ENCODE measurements at places on chromosomes 7 and 10. TPM values are rescaled to one million over a fixed set of nuclear protein-coding genes. Genes with fewer than 3 reads are reported as not detected.

DNA sequence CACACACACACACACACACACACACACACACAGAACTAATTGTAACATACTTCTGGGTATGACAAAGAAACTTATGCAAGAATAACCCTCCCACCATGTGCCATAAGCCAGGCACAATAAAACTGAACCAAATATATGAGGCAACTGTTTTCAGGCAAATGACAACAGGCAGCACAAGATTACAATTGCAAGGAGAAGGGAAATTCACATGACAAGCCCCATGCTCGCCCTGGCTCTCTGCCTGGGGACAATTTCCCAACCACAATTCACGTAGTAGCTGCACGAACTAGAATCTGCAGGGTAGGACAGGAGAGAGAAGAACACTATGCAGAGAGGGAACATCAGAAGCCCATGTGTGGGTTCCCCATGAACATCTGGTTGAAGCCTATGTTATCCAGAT, 143.3 kb downstream of the CALN1 start:
- no peaks in the 10 kb centered on the region for H3K36me3 ChIP-seq
- H3K4me3 ChIP-seq: no peak overlapping the region
- DNase-seq: no peak
- no peak overlapping the region for H3K27ac ChIP-seq

GRCh38 chr10:19812976-19813375, 3.3 kb upstream of the PLXDC2 start:
- peaks cover 3% of the 10 kb centered on the region for H3K27me3 ChIP-seq
- H3K36me3 ChIP-seq: no peaks in the 10 kb centered on the region
- H3K27ac ChIP-seq: no peak overlapping the region
- DNase-seq: no peak
- H3K4me3 ChIP-seq: no peak overlapping the region

GRCh38 chr7:91039033-91039432, 225.2 kb upstream of the FZD1 start:
- H3K27me3 ChIP-seq: no peaks in the 10 kb centered on the region
- no peak overlapping the region for H3K4me3 ChIP-seq
- H3K27ac ChIP-seq: no peak overlapping the region

DNA sequence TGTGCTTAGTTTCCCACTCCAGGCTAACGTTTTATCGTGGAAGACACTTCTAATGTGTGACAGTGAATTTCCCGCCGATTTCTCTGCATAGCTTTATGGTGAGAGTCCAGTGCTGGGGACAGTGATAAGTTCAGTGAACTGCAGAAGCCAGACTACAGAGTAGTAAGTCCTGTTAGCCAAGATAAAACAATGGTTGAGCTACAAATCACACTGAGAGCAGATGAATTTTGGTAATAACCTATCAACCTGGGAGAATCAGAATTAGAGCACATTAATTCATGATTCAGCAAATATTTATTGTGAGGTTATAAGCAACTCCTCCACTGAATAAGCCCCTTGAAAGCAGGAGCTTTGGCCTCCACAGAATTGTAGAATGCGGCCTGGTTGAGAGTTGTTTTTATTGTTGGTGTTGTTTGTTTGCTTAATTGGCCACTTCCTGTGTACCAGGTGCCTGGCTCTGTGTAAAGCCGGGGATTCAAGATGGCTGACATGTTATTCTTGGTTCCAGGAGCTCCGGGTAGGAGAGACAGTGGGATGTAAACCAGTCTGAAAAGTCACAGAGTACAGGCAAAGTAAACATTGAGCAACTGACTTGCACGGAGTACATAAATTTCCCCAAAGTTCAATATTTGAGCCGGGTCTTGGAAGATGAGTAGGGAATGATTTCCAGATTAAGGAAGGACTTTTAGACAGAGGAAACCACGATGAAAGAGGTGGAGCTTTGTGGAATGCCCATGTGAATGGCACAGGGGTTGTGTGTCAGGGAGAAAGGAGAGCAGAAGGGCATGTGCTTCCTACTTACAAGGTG, 112.7 kb downstream of the SNX10 start:
- no peak overlapping the region for H3K27ac ChIP-seq
- H3K36me3 ChIP-seq: no peaks in the 10 kb centered on the region
- no peaks in the 10 kb centered on the region for H3K4me1 ChIP-seq
- H3K27me3 ChIP-seq: no peaks in the 10 kb centered on the region
- DNase-seq: no peak

GRCh38 chr10:132702601-132703418, 83.1 kb downstream of the NKX6-2 start:
- no peaks in the 10 kb centered on the region for H3K4me1 ChIP-seq
- no peaks in the 10 kb centered on the region for H3K27me3 ChIP-seq
- no peaks in the 10 kb centered on the region for H3K36me3 ChIP-seq
- H3K4me3 ChIP-seq: no peak overlapping the region
- no peak overlapping the region for H3K27ac ChIP-seq

GRCh38 chr10:49738616-49739360, 23.3 kb downstream of the OGDHL start:
- no peaks in the 10 kb centered on the region for H3K36me3 ChIP-seq
- no peaks in the 10 kb centered on the region for H3K4me1 ChIP-seq
- H3K4me3 ChIP-seq: no peak overlapping the region
- H3K27ac ChIP-seq: no peak overlapping the region

DNA sequence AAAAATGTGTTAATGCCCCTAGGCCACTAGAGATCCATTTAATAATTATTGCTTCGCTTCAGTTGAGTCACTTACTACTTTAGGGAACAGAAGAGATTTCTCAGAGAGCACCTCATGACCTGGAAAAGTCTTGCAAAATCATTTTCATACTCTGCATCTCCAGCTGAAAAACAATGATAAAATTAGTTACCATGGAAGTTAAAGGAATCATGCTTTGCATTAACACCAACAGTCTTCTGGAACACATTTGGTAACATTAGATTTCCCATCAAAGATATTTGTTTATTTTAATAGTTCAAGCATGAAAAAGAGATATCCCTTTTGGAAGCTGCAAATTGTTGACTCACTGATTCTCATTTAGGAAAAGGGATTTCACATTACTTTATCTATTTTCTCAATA, 1.8 kb upstream of the STEAP2 start:
- H3K4me1 ChIP-seq: peaks cover 8% of the 10 kb centered on the region
- no peaks in the 10 kb centered on the region for H3K36me3 ChIP-seq
- H3K27me3 ChIP-seq: no peaks in the 10 kb centered on the region
- H3K4me3 ChIP-seq: no peak overlapping the region

DNA sequence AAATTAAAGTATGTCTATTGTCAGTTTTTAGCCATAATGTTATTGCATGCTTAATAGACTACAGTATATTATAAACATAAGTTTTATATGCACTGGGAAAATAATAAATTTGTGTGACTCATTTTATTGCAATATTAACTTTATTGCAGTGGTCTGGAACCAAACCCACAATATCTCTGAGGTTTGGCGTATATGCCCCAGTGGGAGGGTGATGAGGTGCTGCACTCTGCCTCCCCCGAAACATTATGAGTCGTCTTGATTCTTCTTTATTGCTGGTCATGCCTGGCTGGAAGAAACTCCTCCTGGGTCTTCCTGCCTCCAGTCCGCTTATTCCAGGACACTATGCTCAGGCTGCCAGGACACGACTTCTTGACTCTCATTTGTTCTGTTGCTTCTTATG, 88.4 kb downstream of the MTPN start:
- no peak for DNase-seq
- H3K27ac ChIP-seq: no peak overlapping the region
- H3K4me3 ChIP-seq: no peak overlapping the region
- no peaks in the 10 kb centered on the region for H3K36me3 ChIP-seq
- no peaks in the 10 kb centered on the region for H3K4me1 ChIP-seq
- H3K27me3 ChIP-seq: no peaks in the 10 kb centered on the region

DNA sequence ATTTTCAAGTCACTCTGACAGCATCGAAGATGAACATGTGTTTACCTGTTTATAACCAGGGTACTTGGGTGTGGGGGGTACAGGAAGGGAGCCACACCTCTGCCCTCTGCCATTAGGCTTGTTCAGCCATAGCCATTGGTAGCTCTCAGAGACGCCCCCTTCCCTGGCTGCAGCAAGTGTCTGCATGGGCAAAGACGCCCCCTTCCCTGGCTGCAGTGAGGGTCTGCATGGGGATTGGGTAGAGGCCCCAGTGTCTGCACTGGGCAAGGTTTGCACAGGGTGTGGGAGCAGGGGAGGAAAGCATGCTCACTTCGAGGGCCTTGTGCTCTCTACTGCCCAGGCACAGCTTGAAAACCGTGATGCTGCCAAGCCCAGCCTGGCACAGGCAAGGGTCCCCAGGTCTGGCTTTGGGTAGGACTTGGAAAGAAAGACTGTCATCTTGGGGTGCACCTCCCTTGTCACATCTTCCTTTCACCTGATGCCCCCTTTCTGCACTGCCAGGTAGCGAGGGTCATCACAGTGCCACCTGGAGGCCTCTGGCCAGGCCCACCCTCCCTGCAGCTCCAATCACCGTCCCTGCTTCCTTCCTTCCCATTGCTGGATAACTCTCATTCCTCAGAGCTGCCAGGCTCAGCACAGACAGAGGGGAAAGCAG, 3.7 kb downstream of the TMEM225B start:
- DNase-seq: no peak
- H3K27ac ChIP-seq: no peak overlapping the region
- H3K4me1 ChIP-seq: no peaks in the 10 kb centered on the region
- H3K27me3 ChIP-seq: no peaks in the 10 kb centered on the region
- no peaks in the 10 kb centered on the region for H3K36me3 ChIP-seq
- H3K4me3 ChIP-seq: no peak overlapping the region

- DNase-seq: peak; percentile 50
- no peak overlapping the region for H3K4me3 ChIP-seq
- no peaks in the 10 kb centered on the region for H3K4me1 ChIP-seq
- H3K36me3 ChIP-seq: no peaks in the 10 kb centered on the region
Observed at GRCh38 chr10:124648738-124649137, 95.4 kb downstream of the FAM53B start.

- peaks cover 7% of the 10 kb centered on the region for H3K4me1 ChIP-seq
- H3K27me3 ChIP-seq: no peaks in the 10 kb centered on the region
- peaks cover 42% of the 10 kb centered on the region for H3K36me3 ChIP-seq
- no peak overlapping the region for H3K4me3 ChIP-seq
- no peak overlapping the region for H3K27ac ChIP-seq
- no peak for DNase-seq
Observed at GRCh38 chr7:100090527-100091410, 2.0 kb downstream of the COPS6 start.

GRCh38 chr7:12130609-12131008, 80.5 kb upstream of the TMEM106B start:
- no peaks in the 10 kb centered on the region for H3K36me3 ChIP-seq
- H3K4me1 ChIP-seq: no peaks in the 10 kb centered on the region
- H3K27me3 ChIP-seq: no peaks in the 10 kb centered on the region
- H3K27ac ChIP-seq: no peak overlapping the region

DNA sequence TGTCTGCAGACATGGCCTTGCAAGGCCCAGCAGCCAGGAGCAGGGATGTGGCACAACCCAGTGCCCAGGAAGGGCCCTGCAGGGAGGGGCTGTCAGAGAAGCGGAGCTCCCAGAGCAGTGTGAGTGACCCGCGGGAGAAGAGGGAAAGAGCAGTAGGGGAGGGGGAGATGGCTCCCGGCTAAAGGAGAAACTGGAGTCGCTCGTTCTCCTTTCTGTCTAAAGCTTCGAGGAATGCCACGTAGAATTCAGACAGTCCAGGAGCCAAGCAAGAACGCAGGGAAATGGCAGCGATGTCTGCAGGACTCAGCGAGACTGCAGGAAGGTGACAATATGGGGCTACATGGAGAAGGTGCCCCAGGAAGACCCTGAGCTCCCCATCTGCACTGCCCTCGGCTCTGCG, 22.4 kb upstream of the HABP2 start:
- H3K27ac ChIP-seq: no peak overlapping the region
- H3K4me3 ChIP-seq: no peak overlapping the region

GRCh38 chr10:51244748-51245490, 170.6 kb downstream of the PRKG1 start:
- H3K27ac ChIP-seq: no peak overlapping the region
- no peak overlapping the region for H3K4me3 ChIP-seq
- DNase-seq: no peak
- H3K27me3 ChIP-seq: no peaks in the 10 kb centered on the region

DNA sequence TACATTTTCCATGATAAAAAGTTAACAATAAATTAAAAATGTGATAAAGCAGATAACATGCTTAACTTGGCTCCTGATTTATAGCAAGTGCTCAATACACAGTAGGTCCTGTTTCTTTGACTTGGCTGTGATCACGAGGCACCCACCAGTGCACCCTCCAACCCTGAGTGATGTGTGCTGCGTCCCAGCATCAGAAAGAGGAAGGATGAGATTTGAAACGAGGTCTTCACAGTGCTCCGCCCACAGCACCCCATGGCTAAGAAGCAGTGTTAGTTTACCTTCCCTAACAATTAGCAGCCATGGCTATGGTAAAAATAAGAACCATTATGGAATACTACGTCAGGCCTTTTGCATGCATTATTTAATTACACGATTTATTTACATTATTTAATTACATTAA, 292.0 kb upstream of the ZMIZ1 start:
- peaks cover 10% of the 10 kb centered on the region for H3K4me1 ChIP-seq
- no peak overlapping the region for H3K4me3 ChIP-seq
- no peak overlapping the region for H3K27ac ChIP-seq
- H3K27me3 ChIP-seq: no peaks in the 10 kb centered on the region
- no peaks in the 10 kb centered on the region for H3K36me3 ChIP-seq

DNA sequence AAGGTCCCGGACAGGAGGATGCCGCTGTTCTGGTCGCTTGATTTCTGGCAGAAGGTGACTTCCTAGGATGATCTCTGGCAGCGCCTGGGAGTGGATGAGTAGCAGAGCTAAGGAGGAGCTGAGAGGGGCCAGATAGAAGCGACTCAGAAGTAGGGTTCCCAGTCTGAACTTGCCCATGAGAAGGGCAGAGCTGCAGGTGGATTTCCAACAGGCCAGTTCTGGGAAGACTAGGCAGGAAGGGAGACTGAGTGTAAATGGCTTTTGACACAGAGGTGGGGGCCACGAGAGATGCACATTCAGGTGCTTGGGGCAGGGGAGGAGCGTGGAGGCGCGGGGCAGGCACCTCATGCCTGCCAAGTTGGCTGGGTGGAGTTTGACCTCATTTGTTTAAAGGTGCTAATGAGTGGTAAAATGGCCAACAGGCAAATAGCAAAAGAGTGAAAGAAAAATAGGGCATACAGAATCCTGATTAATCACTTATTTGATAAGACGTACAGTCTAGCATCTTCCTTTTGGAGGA, 58.8 kb downstream of the SHH start:
- no peak overlapping the region for H3K4me3 ChIP-seq
- no peak overlapping the region for H3K27ac ChIP-seq
- H3K27me3 ChIP-seq: no peaks in the 10 kb centered on the region
- no peaks in the 10 kb centered on the region for H3K36me3 ChIP-seq

GRCh38 chr10:80487421-80487785, 33.3 kb downstream of the TSPAN14 start:
- peak; percentile 71 for DNase-seq
- no peak overlapping the region for H3K4me3 ChIP-seq
- H3K27ac ChIP-seq: peak overlapping the region; percentile 46
- no peaks in the 10 kb centered on the region for H3K36me3 ChIP-seq
- H3K4me1 ChIP-seq: peaks cover 24% of the 10 kb centered on the region

- no peaks in the 10 kb centered on the region for H3K27me3 ChIP-seq
- no peaks in the 10 kb centered on the region for H3K36me3 ChIP-seq
- no peaks in the 10 kb centered on the region for H3K4me1 ChIP-seq
- no peak for DNase-seq
- no peak overlapping the region for H3K4me3 ChIP-seq
Observed at GRCh38 chr7:31887006-31887405, 183.2 kb downstream of the PDE1C start.

Gene MRLN
- total RNA-seq: 1.3 TPM

Gene COBL
- total RNA-seq: 32.0 TPM

Gene FRAT2
- 9.6 TPM for total RNA-seq

Gene CHST15
- 15.7 TPM for total RNA-seq

Gene ADIRF
- 10.4 TPM for total RNA-seq

Gene CCDC172
- not detected for total RNA-seq

Gene C7orf57
- total RNA-seq: not detected

Gene HHEX
- total RNA-seq: 19.3 TPM

Gene SCD
- total RNA-seq: 13.3 TPM

Gene SPDYE5
- not detected for total RNA-seq

Gene DGKB
- 0.34 TPM for total RNA-seq

All from pancreas (tissue), 10 donors.